ENCODE measurements at places on chromosomes 7 and 10.

- DNase-seq = no peak
Observed at GRCh38 chr10:122306744-122307143, 35.6 kb downstream of the BTBD16 start.

GRCh38 chr10:65805993-65806392, 1119.8 kb upstream of the LRRTM3 start:
- DNase-seq = no peak

- DNase-seq = no peak
Observed at GRCh38 chr7:7681191-7681935, 37.0 kb downstream of the RPA3 start.

DNA sequence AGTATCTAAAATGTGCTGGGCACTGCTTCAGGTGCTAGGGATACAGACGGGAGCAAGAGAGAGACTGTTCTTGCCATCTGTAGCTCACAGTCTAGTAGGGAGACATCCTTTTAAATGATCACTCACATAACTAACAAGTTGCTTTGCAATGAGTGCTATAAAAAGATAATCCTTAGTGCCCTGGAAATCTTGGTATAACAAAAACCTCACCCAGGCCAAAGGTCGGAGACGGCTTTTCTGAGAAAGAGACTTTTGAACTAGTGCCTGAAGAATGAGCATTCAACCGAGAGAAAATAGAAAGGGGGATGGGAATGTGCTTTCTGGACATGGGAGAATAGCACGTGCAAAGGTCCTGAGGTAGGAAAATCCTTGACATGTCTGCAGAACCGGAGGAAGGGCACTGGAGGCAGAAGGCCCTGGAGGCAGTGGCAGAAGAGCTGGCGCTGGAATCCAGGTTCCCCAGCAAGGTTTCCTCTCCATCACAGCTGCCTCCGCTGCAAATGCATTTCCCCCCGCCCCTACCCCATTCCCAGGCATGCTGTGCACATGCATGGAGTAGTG, 89.4 kb downstream of the COL13A1 start:
- DNase-seq = no peak

GRCh38 chr10:130986846-130987245, 324.7 kb downstream of the TCERG1L start:
- DNase-seq = no peak

GRCh38 chr10:58651040-58651439, 138.4 kb downstream of the BICC1 start:
- DNase-seq = no peak

All from right lobe of liver (tissue), 6 donors.